Tibial nerve (tissue), 4 donors: ENCODE measurements at places on chromosomes 2 and 18. TPM values are rescaled to one million over a fixed set of nuclear protein-coding genes. Genes with fewer than 3 reads are reported as not detected.
A peak's percentile ranks its signal among the peaks of the same experiment; 100 is the strongest.

DNA sequence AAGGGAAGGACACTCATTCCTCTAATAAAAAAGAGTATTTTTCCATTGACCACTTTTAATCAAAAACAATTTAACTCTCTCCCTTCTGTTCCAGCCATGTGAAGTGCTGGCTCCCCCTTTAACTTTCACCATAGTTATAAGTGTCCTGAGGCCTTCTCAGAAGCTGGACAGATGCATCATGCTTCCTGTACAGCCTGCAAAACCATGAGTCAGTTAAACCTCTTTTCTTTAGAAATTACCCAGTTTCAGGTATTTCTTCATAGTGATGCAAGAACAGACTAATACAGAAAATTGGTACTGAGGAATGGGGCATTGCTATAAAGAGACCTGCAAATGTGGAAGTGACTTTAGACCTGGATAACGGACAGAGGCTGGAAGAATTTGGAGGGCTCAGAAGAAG is 643.6 kb upstream of the DDX18 start:
- DNase-seq, result no peak

- DNase-seq, result no peak
These were observed 50.9 kb upstream of the CD226 start for GRCh38 chr18:69998523-69998987.

DNA sequence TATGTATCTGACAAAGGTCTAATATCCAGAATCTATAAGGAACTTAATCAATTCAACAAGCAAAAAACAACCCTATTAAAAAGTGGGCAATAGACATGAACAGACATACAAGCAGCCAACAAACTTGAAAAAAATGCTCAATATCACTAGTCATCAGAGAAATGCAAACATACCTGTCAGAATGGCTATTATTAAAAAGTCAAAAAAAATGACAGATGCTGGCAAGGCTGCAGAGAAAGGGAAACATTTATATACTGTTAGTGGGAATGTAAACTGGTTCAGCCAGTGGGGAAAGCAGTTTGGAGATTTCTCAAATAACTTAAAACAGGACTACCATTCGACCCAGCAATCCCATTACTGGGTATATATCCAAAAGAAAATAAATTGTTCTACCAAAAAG is 21.6 kb downstream of the SESTD1 start:
- DNase-seq, result no peak

- no peak for DNase-seq
These were observed 812.9 kb upstream of the ACVR2A start for GRCh38 chr2:147031897-147032296.

DNA sequence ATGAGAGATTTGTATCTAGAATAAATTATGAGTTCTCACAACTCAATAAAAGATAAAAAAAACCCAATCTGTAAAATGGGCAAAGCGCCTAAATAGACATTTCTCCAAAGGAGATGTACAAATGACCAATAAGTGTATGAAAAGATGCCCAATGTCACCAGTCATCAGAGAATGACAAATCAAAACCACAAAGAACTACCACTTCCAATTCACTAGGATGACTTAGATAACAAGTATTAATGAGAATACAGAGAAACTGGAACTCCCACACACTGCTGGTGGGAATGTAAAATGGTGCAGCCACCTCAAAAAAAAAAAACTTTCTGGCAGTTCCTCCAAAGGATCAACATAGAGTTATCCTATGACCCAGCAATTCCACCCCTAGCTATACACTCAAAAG is 17.4 kb upstream of the COL6A3 start:
- DNase-seq, result no peak

DNA sequence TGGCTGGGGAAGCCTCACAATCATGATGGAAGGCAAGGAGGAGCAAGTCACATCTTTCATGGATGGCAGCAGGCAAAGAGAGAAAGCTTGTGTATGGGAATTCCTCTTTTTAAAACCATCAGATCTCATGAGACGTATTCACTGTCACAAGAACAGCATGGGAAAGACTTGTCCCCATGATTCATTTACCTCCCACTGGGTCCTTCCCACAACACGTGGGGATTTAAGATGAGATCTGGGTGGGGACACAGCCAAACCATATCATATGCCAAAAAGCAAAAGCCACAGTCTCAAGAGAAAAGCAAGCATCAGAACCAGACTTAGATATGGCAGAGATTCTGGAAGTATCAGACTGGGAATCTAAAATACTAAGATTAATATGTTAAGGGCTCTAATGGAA is 30.0 kb upstream of the SCRN3 start:
- DNase-seq, result no peak

DNA sequence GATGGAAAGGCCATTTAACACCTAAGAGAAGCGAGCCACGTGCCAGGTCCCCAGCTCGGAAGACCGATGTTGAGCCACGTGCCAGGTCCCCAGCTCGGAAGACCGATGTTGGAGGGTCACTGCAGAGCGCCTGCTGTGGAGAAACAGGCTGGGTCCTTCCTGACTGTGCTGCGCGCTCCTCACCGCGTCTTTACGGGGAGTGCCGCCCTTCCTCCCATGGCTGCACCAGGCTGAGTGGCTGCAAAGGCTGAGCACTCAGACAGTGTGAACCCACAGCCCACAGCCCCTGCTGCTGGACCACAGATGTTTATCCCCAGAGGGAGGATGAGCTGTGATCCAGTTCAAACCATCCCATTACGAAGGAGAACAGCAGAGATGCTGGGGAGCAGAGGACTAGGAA is 55.7 kb downstream of the RTP5 start:
- no peak for DNase-seq

DNA sequence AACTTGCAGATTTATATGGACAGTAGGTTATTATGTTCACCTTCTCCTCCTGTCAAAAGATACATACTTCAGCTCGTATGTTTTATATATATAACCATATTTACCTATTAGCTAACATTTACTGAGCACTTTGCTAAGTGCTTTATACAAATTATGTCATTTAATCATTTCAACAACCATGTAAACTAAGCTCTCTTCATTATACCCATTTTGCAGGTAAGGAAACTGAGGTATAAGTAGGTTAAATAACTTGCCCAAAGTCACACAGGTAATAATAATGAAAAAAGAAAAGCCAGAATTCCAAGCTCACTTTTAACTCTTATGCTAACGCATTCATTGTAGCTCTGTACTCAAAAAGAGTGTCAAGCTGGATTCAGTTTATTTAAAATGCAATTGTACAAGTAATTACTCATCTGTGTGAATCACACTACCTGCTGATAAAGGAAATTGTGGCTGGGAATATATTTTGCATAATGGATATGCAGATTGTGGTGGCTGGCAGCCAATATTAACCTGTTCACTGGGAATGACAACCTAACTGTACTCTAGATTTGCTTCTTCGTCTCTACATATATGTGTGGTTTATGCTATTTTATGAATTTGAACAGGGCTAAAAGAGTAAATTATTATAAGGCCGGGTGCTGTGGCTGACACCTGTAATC is 20.6 kb downstream of the SLC16A14 start:
- no peak for DNase-seq

GRCh38 chr18:55338978-55339650 is 248.9 kb downstream of the TCF4 start:
- no peak for DNase-seq

DNA sequence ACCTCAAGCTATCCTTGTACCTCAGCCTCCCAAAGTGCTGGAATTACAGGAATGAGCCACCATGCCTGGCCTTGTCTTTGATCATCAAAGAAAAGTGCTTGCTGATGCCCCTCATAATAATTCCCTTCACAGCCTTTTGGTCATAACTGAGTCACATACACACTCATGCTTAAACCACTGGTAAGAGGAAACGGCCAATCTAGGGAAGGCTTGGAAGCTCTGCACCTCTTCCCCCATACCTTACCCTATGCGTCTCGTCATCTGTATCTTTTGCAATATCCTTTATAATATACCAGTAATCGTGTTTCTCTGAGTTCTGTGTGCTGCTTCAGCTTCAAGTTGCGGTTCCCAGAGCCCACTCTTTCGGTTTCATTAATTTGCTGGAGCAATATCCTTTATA is 4.8 kb upstream of the RNF138 start:
- no peak for DNase-seq

- DNase-seq, result no peak
These were observed 182.5 kb downstream of the CTIF start for GRCh38 chr18:48721312-48721711.

DNA sequence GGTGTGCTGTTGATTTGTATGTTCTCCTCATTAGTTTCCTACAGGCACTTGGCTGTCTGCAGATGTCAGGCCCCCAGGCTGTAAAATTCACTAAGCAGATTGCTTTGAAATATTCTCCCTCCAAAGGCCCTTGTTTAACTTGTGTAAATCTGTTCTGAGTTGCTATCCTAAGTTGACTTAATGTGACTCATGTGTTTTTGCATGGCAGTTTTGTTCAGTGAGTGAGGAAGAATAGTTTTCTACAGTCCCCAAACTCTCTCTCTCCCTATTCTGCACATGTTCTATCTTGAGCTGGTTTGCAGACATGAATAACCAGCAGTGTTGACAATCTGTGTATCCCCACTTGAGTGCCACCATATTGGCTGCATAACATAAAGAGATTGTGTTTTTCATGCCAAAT is 1005.4 kb upstream of the DDX18 start:
- no peak for DNase-seq

DNA sequence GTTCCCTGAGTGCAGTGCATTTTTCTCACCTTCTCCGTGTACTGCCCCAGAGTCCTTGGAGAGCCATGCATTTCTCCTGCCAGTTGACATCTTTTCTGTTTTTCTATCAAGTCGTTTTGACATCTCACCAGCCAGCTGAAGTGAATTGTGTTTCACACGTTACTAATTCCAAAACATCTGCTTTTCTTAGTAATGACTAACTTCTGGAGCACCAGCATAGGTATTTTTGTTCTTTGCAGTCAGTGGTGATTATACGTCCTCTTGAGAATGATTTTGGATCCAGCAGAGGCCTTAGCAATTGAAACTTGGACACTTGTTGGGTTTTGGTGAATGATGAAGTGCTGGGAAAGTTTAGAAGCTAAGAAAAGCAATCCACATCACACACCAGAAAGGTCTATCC is 112.5 kb downstream of the PIK3C3 start:
- DNase-seq, result no peak

DNA sequence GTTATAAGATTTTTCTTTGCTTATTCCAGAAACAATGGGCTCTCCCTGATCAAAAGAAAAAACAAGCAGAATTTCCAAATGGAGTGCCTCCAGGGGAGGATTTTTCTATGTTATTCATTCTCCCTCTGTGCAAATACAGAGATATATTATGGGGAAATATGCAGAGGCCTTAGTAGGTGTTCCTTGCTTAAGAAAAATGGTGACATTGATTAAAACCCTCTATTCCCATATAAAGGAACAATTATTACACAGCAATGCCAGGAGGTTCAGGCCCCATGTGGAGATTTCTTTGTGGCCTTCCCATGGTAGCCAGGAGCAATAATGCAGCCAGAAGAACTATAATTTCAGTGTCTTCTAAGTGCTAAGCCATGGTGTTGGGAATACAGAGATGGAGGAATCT is 255.9 kb upstream of the CXCR4 start:
- DNase-seq, result no peak

DNA sequence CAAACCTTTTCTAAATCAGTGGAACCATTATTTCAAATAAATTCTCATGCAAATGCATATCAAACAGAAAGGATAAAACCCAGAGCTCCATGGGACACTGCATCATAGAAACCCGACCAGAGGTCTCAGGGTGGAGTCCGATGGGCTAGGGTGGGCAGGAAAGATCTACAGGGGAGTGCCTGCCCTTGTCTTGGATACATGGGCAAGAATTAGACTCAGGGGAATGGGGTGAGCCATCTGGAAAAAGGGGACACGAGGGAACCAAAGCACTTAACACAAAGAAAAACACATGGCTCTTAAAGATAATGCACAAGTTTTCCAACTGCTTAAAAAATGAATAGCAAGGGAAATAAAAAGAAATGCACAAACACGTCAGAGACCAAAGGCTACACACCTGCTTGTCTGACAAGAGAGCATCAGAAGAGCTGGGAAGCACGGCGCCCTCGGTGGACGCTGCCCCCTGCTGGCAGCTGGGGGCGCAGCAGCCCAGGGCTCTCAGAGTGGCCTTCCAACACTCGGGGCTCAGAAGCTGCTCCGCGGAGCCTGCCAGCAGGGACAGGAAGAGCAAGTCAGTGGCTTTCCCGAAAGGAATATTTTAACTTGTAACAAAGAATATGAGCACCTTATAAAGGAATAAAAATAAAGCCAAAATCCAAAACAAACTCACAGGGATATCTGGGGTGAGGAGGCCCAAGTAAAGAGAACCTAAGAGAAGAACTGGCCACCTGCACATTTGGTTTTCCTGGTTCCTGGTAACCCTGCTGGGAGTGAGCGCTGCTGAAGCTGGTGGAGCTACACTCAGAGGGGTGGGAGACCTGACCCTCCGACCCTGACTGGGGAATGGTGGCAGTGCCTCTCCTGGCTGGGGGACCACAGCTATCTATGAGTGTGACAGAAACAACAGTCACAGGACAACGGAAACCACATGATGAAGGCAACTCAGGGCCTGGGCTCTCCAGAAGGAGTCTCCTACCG is 54.5 kb downstream of the SIGLEC15 start:
- peak; percentile 46 for DNase-seq

- DNase-seq, result no peak
These were observed 18.3 kb upstream of the ACVR2A start for GRCh38 chr2:147826278-147827087.

DNA sequence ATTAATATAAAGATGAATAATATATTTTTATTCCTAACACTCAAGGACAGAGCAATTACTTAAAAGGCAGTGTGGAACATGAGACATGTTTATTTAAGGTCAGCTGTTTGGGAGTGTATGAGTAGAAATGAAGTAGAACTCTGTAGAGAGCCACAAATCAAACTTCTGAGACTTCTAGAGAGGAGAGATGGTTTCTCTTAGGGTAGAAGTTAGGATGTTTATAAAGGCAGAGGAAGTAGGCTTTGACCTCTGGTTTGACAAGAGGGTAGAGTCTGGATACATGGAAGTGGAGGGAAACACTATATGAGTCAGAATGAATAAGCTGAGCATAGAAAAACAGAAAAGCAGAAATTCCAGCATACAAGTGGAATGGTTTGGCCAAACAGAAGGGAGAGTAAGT is 262.1 kb upstream of the KLHL14 start:
- no peak for DNase-seq

GRCh38 chr2:30691091-30691947 is 115.9 kb downstream of the CAPN13 start:
- no peak for DNase-seq

- DNase-seq, result no peak
These were observed 547.0 kb upstream of the ACVR2A start for GRCh38 chr2:147297820-147298219.

GRCh38 chr18:26458526-26459232 is 89.7 kb downstream of the KCTD1 start:
- no peak for DNase-seq

TEKT4 gene
- not detected for total RNA-seq

SLC19A3 gene
- total RNA-seq, result 20.4 TPM

VIT gene
- total RNA-seq, result 55.2 TPM

DSC3 gene
- total RNA-seq, result 12.4 TPM

CXCR1 gene
- 0.21 TPM for total RNA-seq

PAX8 gene
- 3.9 TPM for total RNA-seq

ATP8B1 gene
- total RNA-seq, result 25.8 TPM
